ENCODE measurements at places on chromosomes 16 and 17.

DNA sequence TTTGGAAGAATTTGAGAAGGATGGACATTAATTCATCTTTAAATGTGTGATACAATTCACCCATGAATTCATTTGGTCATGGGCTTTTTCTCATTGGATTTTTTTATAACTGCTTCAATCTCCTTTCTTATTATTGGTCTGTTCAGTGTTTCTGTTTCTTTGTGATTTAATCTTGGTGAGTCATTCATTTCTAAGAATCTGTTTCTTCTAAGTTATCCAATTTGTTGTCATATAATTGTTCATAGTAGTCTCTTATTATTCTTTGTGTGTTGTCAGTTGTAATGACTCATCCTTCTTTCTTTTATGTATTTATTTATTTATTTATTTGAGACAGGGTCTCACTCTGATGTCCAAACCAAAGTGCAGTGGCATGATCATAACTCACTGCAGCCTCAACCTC is 146.1 kb upstream of the ZNF267 start:
- DNase-seq, result no peak

GRCh38 chr17:60846175-60846574 is 168.5 kb downstream of the BCAS3 start:
- no peak for DNase-seq

DNA sequence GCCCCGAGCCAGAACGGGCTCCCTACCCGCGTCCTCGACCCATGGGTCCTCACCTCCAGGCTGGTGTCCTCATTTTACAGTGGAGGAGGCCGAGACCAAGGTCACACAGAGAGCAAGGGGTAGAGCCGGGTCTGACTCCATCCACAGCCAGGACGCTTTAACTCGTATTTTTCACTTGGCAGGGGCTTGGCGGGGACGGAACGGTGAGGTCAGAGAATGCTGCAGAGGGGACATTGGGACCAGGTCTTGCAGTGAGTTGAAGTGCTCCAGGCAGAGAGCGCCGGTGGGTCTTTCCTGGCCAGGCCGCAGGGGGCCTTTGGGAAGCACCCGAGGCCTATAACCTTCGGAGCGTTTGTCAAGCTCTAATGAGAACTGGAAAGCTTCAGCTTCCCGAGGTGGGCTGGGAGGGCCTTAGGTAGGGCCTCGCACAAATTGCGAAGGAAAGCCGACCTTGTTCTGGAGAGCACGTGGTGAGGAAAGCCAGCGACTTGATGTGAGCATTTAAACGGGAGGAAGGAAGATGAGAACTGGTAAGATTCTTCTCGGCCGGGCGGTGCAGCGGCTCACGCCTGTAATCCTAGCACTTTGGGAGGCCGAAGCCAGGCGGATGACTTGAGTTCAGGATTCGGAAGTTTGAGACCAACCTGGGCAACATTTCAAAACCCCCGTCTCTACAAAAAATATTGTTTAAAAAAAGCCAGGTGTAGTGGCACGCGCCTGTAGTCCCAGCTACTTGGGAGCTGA is 908 bp upstream of the CLUH start:
- DNase-seq, result no peak

GRCh38 chr17:60305141-60305540 is 86.8 kb downstream of the USP32 start:
- no peak for DNase-seq

DNA sequence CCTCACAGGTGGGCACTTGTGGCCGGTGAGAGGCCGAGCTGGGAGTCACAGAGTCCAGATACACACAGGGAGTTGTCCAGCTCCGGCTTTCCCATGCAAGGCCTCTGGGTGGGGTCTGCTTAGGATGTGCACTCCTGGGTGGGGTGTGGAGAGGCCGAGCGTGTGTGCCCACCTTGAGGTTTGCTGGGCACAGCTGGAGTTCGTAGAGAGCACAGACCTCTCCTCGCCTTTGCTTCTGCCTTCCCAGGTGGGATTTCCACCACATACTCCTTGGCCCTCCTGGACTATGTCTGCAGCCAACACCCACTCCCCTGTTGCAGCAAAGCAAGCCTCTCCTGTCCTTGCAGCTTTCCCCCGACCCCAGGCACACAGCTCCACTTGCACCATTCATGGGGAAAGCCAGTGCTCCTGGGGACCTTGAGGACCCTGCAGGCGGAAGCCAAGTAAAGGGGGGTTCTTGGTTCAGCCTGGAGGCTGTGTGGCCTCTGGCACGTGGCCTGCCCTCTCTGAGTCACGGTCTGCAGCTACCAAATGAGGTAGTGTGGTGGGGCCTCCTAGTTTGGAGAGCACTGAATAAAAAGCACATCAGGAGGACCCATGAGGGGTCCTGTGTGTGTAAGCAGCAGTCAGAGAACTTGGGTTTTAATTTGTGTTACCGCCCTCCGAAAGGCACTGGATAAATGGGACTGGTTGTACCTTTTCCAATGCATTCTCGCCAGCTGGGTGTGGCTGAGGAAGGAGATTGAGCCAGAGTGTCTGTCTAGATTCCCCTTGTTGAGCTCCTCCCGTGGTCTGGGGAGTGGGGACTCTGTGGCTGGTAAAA is 31.5 kb downstream of the MPRIP start:
- DNase-seq, result peak; percentile 22

DNA sequence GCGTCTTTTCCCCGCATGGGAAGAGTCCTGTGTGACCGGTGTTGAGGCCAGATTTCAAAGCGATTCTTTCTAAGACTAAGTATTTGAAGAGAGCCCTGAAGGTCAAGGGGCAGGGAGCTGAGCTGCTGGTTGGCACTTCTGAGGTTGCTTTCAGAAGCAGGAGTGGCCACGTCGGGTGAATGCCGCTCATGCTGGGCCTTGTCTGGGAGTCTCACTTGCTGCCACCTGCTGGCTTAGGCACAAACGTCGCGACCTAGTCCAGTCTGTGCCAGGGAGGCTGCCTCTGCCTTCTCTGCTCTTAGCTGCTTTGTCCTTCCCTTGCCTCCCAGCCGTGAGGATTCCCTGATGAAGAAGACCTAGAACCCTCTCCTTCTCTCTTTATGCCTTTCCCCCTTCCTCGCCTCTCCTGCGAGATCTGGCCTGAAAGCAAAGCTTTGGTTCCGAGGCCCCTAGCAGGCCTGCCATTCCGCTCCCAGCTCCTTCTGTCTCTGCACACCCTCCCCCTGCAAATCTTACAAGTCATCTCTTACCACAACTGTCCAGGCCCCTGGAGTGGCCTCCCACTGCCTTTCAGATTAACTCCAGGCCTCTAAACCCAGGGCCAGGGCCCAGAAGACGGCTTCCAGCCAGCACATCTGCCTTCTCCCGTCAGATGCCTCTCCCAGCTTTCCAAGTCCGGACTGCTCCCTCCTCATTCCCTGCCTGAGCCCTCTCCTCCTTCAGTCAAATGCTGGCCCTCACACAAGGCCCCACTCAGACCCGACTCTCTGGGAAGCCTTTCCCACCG is 11.4 kb downstream of the CTNS start:
- DNase-seq, result peak; percentile 52

GRCh38 chr16:57732037-57732436 is 3.5 kb upstream of the KATNB1 start:
- peak; percentile 32 for DNase-seq

GRCh38 chr16:83533193-83533592 is 274.6 kb upstream of the HSBP1 start:
- DNase-seq, result peak; percentile 83

- peak; percentile 75 for DNase-seq
Measured at GRCh38 chr17:40451420-40451819, 8.2 kb downstream of the IGFBP4 start.

DNA sequence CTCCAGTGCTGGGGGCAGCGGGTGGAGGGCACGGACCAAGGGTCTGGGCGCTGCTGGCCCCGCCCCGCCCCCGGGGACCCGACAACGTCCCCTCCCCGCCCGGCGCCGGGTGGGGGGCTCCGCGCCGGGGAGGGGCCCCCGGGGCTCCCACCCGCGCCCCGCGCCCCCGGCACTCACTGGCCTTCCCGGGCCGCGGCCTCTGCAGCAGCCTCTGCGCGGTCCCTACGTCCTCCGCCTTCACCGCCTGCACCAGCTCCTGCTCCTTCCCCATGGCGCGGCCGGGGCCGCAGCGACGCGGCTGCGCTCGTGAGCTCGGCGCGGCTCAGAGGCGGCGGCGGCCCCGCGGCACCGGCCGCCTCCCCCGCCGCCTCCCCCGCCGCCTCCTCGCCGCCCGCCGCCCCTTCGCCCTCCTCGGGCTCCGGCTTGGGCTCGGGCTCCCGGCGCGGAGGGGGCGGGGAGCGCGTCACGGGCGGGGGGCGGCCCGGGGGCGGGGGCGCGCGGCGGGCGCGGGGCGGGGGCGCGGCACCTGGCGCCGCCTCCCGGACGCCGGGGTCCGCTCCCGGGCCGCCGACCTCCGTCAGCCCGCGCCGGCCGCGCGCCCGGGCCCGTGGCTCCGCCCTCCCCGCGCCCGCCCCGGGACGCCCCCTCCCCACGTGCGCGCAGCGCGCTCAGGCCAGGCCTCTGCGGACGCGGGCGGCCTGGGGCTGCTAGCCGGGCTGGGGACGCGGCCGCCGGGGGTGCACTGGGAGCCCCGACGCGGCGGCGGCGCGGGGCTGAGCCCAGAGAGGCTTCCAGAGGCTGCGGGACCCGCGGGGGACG is at the start of gene CASKIN1:
Gene CASKIN1, minus strand, starts transcription at position 444 of the 819 bp plus-strand sequence. Its CDS starts 173 bp downstream, at position 271.
- no peak for DNase-seq

- DNase-seq, result peak; percentile 45
Measured at GRCh38 chr17:8124350-8125153, 646 bp upstream of the HES7 start.

DNA sequence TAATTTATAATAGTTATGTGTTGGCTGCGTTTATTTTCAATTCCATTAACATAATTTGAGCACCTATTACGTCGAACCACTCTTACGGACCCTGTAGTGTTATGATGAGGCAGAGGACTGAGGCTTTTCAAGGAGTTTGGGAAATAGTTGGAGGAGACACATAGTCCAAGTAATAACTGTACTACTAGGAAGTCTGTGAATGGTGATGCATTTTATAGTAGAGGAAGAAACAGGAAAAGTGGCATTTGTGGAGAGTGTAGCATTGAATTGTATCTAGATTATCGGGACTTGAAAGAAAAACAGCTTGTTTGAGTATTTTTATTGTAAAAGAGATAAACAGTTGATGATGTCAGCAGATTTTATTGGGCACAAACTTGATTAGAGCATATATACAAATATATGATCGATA is 1.7 kb downstream of the NFATC3 start:
- DNase-seq, result peak; percentile 32

DNA sequence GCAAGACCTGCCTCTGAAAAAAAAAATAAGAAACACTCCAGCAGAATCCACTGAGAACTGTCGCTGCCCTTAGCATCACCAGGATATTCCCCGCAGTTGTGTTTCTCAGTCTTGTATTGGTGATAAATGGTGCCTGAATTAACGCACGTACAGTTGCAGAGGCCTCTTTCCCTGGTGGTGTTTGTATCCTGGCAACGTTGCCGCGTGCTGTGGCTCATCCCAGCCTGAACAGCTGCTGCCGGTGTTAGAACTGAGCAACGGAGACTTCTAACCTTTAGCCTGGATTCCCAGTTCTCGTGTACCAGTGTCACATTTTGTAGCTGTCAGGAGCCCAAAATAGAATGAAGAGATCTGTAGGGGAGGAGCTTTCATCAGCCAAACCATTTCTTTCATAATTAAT is 4.8 kb downstream of the MLYCD start:
- no peak for DNase-seq

DNA sequence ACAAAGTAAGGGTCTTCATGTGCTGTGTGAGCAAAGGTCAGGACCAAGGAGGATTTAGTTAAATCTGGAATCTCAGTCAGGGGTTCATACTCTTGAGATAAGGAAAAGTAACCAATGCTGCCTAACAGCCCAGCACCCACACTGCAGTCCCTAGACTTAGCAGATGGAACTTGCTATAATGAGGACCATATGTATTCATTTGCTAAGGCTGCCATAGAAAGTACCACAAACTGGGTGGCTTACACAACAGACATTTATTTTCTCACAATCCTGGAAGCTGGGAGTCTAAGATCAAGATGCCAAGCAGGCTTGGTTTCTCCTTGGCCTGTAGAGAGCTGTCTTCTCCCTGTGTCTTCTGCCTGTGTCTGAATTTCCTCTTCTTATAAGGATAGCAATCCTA is 20.8 kb downstream of the ZP2 start:
- peak; percentile 21 for DNase-seq

DNA sequence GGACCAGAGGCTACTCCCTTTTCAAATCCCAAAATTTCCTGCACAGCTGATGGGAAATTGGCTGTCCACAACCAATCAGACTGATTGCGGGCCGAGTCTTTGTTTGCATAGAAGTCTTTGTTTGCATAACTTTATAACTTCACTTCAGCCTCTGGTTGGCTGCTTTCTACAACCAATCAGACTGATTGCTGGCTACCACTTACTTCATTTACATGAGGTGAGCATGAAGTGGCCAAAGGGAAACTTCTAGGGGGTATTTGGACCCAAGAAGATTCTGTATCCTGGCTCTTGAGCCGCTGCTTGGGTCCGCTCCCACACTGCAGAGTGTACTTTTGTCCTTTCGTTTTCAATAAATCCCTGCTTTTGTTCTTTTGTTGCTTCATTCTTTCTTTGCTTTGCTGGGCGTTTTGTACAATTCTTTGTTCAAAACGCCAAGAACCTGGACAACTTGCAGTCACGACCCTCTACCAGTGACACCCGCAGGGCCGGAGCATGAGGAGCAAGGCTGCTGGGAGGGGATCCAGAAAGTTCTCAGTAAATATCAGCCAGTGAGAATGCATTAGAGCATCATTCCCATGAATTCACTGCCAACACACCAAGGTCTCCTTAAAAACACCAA is 67.5 kb downstream of the IQCK start:
- no peak for DNase-seq

DNA sequence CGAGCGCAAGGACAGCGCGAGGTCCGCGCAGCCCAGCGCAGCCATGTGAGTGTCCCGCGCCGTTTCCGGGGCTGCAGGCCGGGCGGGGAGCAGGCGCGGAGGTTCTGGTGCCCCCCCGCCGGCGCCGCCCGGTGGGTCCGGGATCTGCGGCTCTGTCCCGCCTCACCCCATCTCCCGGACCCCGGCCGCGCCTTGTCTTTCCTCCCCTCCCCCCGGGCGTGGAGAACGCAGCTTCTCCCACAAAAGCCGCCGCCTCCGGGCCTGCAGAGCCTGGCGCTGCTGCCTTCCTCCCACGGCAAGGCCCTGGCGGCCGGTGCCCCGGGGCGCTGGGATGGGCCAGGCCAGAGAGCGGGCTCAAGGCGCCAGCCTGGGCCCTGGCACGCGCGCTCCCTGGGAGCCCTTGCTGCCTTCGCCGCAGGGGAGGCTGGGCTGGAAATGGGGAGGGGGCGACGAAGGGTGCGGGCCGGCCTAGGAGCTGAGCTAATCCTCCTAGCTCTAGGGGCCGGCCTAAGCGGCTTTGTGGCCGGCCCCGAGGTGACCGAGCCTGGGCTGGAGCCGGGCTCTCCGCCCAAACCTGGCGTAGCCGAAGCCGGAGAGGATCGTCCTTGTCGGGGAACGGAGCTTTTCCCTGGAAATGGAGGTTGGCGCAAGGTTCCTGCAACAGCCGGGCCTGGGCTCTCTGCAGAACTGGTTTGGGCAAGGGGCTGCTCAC is 397 bp downstream of the RIPOR1 start:
- peak; percentile 61 for DNase-seq

GRCh38 chr17:50288306-50288705 is 14.0 kb downstream of the TMEM92 start:
- DNase-seq, result no peak

GRCh38 chr17:81422776-81423697 is 27.8 kb downstream of the BAHCC1 start:
- DNase-seq, result peak; percentile 97

GRCh38 chr16:9870962-9871361 is 311.3 kb downstream of the GRIN2A start:
- no peak for DNase-seq

GRCh38 chr16:86244158-86244557 is 266.2 kb upstream of the FOXF1 start:
- DNase-seq, result no peak

Data from EL (cell line).